SJCRH30 (cell line): ENCODE measurements at places on chromosomes 2 and 18. TPM values are rescaled to one million over a fixed set of nuclear protein-coding genes. Genes with fewer than 3 reads are reported as not detected.

DNA sequence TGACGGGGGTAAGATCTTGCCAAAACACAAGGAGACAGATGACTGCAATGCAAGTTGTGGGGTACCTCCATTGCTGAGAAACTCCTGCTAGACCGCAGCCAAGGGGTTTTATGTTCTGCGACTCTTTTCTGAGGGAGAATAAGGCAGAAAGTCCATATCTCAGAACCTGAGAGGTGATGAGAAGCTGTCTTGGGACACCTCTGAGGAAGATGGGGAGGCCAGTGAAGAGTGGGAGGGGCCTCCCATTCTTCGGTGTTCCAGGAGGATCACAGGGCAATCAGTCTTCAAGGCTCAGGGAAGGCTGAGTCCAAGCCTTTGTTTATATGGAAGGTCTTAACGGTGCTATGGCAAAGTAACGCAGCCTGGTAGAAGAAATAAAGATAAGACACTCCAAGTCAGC is 18.0 kb downstream of the CYP27A1 start:
- no peak for DNase-seq

DNA sequence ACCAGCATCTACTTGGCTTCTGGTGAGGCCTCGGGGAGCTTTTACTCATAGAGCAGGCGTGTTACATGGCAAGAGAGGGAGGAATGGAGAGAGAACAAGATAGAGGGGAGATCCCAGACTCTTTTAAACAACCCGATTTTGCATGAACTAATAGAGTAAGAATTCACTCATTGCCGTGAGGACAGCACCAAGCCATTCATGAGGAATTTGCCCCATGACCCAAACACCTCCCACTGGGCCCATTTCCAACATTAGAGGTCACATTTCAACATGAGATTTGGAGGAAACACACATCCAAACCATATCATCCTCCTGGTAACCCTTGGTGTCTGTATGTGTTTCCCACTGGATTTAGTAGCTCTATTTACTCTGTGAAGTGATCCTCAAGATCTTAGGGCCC is 249.9 kb upstream of the SP5 start:
- DNase-seq = peak; percentile 43

DNA sequence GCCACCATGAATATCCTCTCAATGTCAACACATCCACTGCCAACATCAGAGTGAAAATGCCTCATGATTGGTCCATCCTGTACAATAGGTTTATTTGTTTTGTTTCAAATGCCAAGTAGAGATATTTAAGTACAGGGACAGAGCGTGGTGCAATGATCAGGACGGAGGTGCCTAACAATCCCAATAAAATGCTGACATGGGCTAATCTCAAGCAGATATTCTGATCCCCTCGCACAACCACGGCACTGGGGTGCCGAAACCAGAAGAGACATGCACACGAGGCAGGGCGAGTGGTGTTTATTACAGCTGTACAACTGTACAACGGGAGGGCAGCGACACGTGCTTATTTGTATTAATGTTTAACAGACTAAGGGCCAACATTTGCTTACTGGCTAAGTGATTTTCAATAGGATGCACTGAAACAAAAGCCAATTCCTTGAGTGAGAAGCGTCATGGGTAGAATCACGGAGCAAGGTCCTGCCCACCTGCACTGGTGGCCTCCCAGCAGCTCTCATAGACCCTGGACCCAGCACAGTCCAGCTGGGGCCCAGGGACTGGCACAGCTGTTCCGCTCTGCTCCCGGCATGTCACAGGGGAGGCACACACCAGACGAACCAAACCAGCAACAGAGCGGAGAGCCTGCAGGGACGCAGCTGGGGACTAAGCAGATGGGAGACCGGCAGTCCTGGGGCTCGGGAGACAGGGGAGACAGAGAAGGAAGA is 101.4 kb downstream of the HDAC4 start:
- DNase-seq = peak; percentile 65

DNA sequence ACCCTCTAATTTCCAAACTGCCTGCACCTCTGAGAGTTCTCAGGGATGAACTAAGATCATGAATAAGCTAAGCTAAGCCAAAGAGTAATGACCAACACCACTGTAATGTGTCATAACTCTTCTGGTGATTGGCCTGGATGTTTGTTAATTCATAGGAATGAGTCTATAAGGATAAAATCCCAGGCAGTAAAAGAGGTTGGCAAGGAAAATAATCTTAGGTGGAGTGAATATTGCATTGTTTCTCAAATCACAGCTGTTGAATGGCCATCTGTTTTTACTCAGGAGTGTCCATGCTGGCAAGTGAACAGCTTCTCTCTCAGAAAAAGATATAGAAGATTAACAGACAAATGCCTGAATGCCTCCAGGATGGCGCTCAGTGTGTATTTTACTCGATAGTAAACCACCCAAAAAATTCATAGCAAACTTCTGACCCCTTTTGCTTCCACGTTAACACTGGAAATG is 60.8 kb upstream of the GLS start:
- DNase-seq = peak; percentile 68

GRCh38 chr2:148338541-148338940 is 306.0 kb upstream of the EPC2 start:
- DNase-seq = no peak

DNA sequence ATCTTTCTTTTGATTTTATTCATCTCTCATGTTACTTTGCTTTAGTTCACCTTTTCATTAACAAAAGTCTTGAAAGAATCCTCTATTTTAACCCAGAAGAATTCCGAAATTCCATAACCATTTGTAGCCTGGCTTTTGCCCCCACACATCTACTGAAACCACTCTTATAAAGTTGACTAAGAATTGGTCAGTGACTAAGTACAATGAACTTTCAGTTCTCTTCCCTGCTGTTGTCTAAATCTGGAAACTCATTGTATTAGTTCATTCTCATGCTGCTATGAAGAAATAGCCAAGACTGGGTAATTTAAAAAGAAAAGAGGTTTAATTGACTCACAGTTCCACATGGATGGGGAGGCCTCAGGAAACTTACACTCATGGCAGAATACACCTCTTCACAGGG is 49.9 kb upstream of the PNPT1 start:
- no peak for DNase-seq

DNA sequence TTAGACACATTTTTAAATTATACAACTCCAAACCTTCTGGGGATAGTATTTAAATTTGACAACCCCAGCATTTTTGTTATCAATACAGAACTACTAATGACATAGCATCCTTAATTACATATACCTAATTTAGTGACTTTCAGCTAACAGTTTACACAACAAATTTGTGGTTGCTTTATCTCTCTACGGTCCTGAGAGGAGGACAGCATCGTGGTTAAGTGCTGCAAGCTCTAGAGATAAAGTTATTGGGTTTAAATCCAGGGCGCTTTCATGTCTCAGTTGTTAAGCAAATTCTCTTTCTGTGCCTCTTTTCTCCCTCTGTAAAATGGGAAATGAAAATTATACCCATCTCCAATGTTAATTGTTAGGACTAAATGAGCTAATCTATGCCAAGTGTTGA is 129.3 kb downstream of the METTL4 start:
- no peak for DNase-seq

GRCh38 chr2:205270689-205271088 is 411.6 kb upstream of the NRP2 start:
- DNase-seq = peak; percentile 71

- no peak for DNase-seq
Observed at GRCh38 chr2:64985447-64985846, 3.8 kb upstream of the SLC1A4 start.

DNA sequence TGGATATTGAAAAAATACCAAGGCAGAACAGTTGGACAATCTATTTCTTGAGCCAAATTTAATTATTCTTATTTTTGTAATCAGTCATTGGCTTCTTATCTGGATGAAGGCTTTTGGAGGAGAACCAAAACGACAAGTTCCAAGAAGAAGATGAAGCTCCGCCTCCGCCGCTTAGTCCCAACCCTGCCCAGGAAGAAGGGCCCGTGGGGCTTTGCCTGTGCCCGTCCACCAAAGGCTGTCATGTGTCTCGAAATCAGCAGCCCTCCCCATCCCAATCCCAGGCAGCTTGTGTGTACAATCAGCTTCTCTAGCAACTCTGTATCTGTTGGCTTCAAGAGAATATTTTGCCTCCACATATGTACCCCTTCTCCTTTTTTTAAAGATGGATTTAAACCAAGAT is 24.6 kb downstream of the PTRHD1 start:
- DNase-seq = no peak

DNA sequence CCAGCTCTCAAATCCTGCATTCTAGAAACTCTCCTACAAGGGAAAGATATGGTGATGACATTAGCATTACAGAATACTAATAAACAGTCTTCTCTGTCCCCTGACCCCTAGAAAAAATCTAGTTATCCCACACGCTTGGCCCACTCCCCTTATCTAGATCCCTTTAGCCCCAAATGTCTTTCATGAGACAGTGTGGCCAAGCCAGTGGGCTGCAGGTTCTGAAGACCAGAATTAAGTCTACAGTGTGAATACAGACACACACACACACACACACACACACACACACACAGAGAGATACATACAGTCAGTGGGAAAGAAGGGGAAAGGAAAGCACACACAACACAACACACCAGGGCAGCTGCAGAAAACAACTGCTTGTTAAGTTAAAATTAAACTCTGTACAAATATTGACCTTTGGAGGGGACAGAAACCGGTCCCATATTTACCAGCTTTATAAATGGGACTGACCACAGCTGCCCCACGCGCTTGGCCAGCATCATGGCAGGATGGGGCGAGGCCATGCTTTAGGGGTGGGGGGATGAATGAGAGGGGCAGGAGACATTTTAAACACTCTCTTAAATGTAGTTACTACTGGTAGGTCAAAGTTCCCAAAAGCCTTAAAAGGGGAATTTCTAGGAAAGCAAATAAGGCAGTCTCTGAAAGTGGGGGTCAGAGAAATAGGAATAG is 49.1 kb downstream of the NHEJ1 start:
- DNase-seq = no peak

GRCh38 chr18:62767321-62767720 is 52.0 kb downstream of the PHLPP1 start:
- peak; percentile 9 for DNase-seq

DNA sequence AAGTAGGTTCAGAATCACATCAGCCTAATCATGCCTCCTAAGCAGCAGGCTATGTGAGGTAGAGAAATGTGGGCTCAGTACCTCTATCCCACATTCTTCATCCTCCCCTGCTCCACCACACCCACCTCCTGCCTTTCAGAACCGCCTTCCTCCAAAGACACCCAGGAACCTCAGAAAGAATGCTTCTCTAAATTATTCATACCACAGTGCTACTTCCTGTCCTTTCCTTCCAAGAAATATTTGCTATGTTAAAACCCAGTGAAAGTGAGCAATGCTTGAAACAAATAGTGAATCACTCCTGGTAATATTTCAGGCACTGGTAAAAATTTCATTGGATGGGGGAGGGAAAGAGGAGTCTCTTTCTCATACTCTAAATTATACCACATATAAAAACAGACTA is 24.0 kb upstream of the CREB1 start:
- DNase-seq = peak; percentile 6

DNA sequence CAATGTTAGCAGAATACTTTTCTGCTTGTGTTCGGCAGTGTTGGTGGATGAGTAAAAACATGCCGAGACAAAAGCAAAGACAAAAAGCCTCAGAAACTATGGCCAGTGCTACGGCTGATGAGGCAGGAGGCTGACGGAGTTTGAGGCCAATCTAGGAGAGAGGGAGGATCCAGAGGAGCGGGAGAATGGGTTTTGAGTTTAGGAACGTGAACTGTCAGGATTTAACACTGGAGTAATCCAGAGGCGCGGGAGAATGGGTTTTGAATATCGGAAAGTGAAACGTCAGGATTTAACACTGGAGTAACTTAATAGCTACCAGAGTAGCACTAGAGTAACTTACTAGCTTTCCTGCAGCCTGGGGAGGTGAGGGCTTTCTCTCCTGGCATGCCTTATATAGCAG is 37.4 kb downstream of the LYPD6B start:
- DNase-seq = no peak

- DNase-seq = peak; percentile 84
Observed at GRCh38 chr2:144430722-144431391, 89.1 kb downstream of the ZEB2 start.

GRCh38 chr2:2057125-2057721 is 273.9 kb downstream of the MYT1L start:
- DNase-seq = peak; percentile 52

GRCh38 chr2:83280391-83280790 is 1178.7 kb downstream of the SUCLG1 start:
- no peak for DNase-seq

DNA sequence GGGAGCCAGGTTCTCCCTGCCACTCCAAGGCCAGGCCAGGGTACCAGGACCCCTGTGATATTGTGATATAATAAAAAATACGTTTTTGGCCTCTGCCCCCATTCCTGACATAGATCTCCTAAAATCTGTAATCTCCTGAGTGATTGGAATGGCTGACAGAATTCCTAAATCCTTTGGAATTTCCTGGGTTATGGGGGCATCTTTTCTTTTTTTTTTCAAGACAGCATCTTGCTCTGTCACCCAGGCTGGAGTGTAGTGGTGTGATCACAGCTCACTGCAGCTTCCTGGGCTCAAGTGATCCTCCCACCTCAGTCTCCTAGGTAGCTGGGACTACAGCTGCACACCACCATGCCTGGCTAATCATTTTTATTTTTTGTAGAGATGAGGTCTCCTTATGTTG is 26.2 kb upstream of the TUBB6 start:
- no peak for DNase-seq

DNA sequence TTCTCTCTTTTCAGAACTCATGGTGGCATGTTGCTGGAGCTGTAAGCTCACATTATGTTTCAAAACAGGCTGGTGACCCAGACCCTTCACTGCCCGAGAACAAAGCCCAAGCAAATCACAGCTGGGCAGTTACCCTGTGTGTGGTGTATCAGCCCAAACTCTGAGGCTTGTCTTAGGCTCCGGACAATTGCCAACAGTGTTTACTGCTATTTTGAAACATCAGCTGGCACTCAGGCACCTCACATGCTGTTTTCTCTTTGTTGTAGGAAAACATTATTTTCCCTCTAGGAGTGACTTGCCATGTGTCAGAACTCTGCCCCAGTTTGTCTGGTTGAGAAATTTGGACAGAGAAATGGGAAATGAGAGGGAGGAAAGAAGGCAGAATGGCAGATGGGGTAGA is 237.6 kb upstream of the APCDD1 start:
- DNase-seq = no peak

- DNase-seq = no peak
Observed at GRCh38 chr2:46504685-46505471, 25.5 kb downstream of the TMEM247 start.

The ATP5F1A gene
- total RNA-seq = 435 and 468 TPM in 2 replicates

The RFTN2 gene
- total RNA-seq = 0.02 TPM in 1 of 2 replicates, not detected in the other

The POTEE gene
- 0.99 and 1.0 TPM in 2 replicates for total RNA-seq

The NMUR1 gene
- total RNA-seq = not detected in 2 replicates

The LYG2 gene
- 0.30 and 0.36 TPM in 2 replicates for total RNA-seq

The BBS5 gene
- 4.1 and 5.4 TPM in 2 replicates for total RNA-seq

The RPL31 gene
- 2,488 and 2,572 TPM in 2 replicates for total RNA-seq

The ERFE gene
- 10.4 and 10.5 TPM in 2 replicates for total RNA-seq

The CCDC121 gene
- 6.6 and 8.4 TPM in 2 replicates for total RNA-seq
